ENCODE measurements at places on chromosomes 6 and 20.
A peak's percentile ranks its signal among the peaks of the same experiment; 100 is the strongest.

- DNase-seq = no peak
These were observed at the start of gene DAAM2 for GRCh38 chr6:39791850-39792539. DAAM2 (plus strand) TSS chr6:39792376; CDS start chr6:39856303, 63,927 bp downstream.

DNA sequence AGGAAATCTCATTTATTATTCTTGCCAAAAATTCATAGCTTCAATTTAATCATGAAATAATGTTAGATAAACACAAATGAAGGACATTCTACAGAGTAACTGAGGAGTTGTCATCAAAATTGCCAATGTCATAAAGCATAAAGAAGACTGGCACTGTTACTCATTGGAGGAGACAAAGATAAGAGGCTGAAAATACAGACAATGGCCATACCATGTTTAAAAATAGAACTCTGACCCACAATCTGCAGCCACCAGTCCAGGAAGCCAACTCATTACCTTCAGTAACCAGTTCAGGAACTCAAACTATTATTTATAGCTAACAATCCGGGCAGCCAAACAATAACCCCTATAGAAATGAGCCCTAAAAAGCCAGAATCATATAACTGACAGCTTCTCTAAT, 795.6 kb downstream of the TENT5A start:
- DNase-seq = no peak

DNA sequence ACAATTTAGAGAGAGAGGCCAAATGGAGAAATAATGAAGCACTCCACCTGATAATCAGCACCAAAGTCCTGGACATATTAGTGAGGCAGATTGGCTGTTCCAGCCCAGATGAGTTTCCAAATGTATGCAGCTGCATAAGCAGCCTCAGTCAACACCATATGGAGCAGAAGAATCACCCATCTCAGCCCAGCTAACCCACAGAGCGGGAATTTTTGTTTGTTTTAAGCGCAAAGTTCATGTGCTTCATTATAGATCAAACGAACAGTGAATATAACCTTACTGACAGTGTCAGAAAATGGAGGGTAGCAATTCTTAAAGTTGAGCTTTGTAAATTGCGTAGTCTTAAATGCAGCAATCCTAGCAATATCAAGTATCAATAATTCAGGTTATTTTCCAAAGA, 234.0 kb upstream of the CEP162 start:
- no peak for DNase-seq

DNA sequence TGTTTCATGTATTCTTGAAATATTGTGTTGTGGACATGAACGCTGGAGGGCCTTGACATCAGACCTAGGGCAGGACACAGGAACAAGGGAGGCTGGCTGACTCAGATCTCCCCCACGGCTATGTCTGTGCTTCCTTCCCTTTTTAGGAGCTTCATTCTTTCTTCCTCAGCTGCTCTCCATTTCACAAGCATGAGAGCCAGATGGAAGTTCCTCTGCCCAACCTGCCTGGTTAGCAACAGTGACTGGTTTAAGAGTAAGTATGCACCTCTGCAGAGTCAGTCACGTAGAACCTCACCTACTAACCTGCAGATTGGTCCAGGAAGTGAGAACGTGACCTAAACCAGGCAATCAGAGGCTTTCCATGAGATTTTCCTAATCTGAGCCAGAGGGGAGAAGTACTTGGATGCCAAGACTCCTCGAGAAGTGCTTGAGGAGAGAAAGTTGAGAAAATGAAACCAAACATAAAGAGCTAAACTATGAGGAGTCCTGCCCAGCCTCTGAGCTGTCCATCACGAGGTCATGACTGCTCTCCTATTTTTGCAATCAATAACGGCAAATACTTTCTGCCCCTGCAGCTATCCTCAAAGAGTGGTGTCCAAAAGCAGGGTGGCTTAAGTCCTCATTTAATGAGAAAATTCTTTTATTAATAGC, 465.2 kb upstream of the CITED2 start:
- no peak for DNase-seq

DNA sequence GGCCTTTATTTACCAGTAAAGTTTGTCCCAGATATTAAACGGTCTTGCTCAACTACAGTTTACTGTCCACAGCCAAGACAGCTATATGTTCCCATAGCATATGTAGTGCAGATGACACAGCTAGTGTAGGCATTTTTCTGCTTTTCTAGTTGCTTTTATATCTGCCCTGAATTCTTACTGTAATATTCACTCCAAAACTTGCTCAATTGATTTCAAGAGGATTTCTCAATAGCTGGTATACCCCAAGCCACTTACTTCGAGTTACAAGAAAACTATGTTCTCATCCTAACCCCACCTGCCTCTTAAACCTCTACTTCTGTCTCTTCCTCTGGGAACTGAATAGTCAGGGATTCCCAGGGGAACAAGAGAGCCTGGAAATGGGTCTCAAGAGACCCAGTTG, 18.9 kb upstream of the ROS1 start:
- no peak for DNase-seq

DNA sequence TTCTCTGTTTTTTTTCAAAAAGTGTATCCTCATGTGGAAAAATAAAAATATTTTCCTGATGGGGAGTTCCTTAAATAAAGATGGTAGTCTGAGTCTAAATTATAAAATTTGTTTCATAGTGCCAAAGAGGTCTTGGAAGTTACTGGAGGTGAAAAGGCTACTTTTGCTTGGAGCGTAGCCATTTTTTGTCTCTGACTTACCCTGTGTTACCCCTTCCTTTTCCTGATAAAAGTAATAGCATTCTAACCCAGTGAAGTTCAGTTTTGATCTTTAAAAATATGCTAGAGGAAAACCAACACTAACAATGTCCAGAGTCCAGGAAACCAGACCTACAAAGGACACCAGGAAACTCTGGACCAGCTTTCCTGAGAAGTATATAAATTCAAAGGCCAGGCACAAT, 112.2 kb upstream of the FOXO3 start:
- DNase-seq = no peak

- DNase-seq = no peak
These were observed 83.3 kb downstream of the SOD2 start for GRCh38 chr6:159609652-159610178.

GRCh38 chr6:162260027-162260426, 467.5 kb downstream of the PRKN start:
- DNase-seq = peak; percentile 7

DNA sequence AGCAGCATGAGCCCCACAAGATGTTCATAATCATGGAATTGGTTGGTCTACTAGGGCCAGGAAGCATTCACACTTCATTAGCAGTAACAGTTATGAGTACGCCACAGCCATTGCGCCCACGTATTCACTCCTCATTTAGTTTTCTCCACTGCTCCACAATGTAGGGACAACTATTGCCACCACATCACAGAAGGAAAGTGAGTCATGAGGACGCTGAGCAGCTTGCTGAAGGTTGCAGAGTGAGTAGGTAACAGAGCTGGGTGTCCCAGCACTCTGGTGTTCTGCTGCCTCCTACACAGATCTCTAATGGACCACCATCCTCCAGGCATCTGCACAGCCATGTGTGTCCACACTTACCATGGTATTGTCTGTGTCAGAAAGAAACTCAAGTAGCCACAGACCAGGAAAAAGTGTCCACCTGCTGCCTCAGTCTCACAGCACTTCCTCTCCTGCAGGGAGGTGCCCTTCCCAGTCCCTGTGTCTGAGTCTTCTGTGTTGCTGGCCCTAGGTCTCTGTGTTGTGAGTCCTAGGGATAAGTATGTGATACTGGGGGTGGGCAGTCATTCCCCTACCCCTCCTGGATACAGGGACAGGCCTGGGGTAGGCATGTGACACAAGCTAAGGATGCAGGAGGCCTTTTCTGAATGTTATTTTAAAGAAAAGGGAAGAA, 103.9 kb downstream of the TTLL2 start:
- no peak for DNase-seq

GRCh38 chr6:32488083-32488482, 42.0 kb downstream of the HLA-DRB5 start:
- DNase-seq = no peak
